Occipital lobe (tissue), 3 donors: ENCODE measurements at places on chromosomes 1 and 21. TPM values are rescaled to one million over a fixed set of nuclear protein-coding genes. Genes with fewer than 3 reads are reported as not detected.

The CD5L gene
- 1.2 TPM for total RNA-seq

The LCE2C gene
- not detected for total RNA-seq

The IL19 gene
- total RNA-seq = not detected

The MEX3A gene
- 42.4 TPM for total RNA-seq

The SH3D21 gene
- 3.0 TPM for total RNA-seq

The HSD3B1 gene
- not detected for total RNA-seq

The TIE1 gene
- total RNA-seq = 7.0 TPM

The IL20 gene
- 0.47 TPM for total RNA-seq

The OR2L5 gene
- 0.62 TPM for total RNA-seq

The GPR37L1 gene
- 1.1 TPM for total RNA-seq

The CR1L gene
- 0.16 TPM for total RNA-seq

The SPATA1 gene
- total RNA-seq = 1.9 TPM

The ADAMTS1 gene
- 7.5 TPM for total RNA-seq

The CDK18 gene
- total RNA-seq = 0.16 TPM

The S100A6 gene
- 9.2 TPM for total RNA-seq

The G0S2 gene
- total RNA-seq = 2.3 TPM
